ENCODE measurements at places on chromosomes 7 and 10.

DNA sequence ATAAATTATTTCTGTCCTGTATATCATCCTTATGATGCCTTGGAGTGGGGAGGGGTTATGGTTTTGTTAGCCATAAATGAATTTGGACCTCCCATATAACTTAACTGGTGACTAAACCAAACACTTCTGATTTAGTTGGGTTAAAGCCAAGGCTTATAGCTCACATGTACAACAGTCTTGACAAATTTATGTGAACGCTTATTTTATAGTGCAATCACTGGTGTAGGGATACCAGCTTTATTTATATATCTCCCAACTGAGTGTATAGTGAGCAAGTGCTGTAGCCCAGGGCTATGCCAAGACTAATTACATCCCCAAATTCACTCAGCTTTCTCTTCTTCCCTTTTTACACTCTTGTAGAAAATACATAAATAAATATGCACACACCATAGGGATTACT is 956.2 kb downstream of the SORCS3 start:
- DNase-seq = no peak

GRCh38 chr10:48449501-48450232 is 143.2 kb downstream of the MAPK8 start:
- no peak for DNase-seq

DNA sequence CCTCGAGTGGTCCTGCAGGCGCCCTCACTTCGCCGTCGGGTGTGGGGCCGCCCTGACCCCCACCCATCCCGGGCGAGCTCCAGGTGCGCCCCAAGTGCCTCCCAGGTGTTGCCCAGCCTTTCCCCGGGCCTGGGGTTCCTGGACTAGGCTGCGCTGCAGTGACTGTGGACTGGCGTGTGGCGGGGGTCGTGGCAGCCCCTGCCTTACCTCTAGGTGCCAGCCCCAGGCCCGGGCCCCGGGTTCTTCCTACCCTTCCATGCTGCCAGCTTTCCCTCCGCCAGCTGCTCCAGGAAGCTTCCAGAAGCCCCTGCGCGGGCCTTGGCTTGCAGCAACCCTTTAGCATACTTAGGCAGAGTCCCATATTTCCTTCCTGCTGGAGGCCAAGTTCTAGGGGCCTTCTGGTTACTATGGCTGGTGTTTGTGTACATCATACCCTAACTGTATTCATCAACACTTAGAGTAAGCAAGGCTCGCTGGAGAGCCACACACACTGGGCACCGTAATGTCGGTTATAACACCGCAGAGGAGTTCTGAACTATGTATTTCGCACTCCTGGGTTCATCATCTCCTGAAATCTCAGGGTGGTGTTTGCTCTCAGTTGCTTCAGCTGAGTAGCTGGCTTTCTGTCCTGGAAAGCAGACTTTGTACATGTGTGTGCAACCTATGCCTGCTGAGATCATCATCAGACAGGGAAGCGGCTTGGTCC is 471 bp downstream of the MGMT start:
- no peak for DNase-seq

DNA sequence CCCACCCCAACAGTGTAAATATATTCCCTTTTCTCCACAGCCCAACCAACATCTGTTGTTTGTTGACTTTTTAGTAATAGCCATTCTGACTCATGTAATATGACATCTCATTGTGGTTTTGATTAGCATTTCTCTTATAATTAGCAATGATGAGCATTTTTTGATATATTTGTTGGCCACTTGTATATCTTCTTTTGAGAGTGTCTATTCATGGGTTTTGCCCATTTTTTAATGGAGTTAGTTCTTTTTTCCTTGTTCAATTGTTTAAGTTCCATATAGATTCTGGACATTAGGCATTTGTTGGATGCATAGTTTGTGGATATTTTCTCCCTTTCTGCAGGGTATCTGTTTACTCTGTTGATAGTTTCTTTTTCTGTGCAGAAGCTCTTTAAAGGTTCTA is 340.1 kb downstream of the NXPH1 start:
- no peak for DNase-seq

- DNase-seq = no peak
Measured at GRCh38 chr7:98869027-98869596, 702 bp downstream of the TMEM130 start.

- DNase-seq = peak; percentile 49
Measured at GRCh38 chr7:134327896-134328295, 11.2 kb upstream of the SLC35B4 start.

GRCh38 chr7:2181077-2181854 is 51.5 kb downstream of the MAD1L1 start:
- no peak for DNase-seq

DNA sequence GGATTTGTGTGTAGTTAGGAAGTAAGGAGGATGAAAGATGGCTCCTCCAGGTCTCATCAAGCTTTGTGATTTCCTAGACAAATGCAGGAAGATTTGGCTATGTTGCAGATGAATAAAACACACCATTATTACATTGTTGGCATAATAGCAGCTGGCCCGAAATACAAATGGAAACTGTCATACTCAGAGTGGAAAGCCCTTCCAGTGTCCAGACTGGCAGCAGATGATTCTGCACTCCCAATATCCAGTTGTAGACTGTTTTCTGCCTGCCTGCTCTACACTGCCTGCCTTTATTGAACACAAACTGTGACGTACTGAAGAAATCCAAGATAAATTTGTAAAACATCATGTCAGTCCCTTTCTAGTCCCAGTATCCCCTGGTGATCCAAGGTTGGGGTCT is 99.7 kb upstream of the FZD1 start:
- DNase-seq = no peak

GRCh38 chr10:43044448-43044921 is 32.4 kb upstream of the RET start:
- DNase-seq = no peak

- DNase-seq = no peak
Measured at GRCh38 chr10:82251222-82251906, 376.4 kb downstream of the NRG3 start.

GRCh38 chr7:73828107-73828803 is 2.5 kb upstream of the CLDN4 start:
- DNase-seq = no peak

DNA sequence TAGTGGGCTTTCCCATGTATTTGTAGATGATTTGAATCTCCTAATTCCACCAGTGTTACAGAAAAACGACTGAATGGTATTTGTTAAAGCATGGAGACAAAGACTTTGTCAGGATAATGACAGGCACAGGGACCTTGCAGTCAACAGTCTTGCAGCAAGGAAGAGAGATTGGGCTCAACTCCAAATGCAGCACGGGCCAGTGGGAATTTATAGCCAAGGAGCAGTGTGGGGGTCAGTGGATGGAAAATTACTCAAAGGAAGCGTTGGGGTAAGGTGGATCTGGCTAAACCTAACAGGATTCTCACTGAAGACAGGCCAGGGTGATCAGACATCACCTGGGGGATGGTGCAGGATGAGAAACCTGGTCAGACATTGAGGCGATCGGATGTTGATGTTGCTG is 24.3 kb downstream of the CPVL start:
- no peak for DNase-seq

GRCh38 chr7:122006687-122007086 is 133.7 kb downstream of the PTPRZ1 start:
- DNase-seq = no peak

DNA sequence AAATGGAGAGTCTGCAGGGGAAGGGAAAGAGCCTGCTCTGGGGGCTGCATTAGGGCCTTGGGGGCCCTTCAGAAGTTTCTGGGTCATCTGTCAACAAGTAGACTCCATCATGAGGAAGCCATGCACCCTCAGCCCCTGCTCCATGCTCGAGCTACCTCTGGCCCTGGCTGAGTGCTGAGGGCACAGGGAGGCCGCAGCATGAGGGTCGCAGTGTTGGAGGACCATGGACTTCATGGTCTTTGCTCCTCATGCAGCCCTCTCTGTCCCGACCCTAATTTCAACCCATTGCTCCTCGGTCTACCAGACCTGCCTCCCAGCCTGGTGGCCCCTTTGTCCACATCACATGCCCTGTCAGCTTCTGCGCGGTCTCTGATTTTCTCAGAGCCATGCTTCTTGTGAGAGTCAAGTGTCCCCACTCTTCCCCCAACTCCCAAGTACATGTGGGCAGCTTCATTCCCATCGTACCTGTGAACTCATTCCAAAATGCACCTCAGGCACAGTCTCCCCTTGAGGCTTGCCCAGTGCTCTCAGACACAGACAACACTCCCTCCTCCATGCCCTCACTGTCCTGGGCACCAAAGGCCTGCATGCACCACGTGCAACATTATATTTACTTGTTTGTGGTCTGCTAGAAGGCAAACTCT is 14.7 kb downstream of the ZNF488 start:
- DNase-seq = no peak

- DNase-seq = no peak
Measured at GRCh38 chr7:75038508-75038907, 35.1 kb downstream of the RCC1L start.

DNA sequence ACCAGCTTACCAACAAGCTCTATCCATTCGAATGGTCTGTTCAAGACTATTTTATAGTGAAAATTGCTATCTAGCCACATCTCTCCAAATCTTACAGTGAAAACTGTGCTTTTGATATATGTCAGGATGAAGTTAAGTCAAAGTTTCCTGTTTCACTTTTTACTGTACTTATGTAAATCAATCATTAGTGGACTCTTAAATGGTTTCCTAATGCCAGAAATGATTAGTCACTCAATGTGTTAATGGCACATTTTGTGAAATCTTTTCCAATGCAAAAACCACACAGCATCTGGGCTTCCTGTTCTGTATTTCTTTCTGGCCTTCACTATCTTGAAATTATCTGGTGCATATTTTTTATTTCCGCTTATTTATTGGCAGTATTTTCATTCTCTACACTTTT is 87.3 kb upstream of the STEAP1B start:
- DNase-seq = no peak

GRCh38 chr10:106957823-106958588 is 206.5 kb downstream of the SORCS1 start:
- DNase-seq = no peak

DNA sequence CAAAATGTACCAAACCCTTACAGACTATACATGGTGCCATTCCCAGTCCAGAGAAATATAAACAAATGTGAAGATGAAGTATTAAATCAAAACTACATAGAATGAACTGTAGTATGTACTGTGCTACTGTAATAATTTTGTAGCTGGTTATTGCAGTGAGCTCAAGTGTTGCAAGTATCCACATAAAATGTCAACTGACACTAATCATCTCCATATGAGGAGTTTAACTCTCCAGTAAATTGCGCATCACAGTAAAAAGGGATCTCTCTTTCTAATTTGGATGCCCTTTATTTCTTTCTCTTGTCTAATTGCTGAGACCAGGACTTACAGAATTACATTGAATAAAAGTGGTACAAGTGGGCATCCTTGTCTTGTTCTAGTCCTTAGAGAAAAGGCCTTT is 165.5 kb downstream of the CPED1 start:
- no peak for DNase-seq

- peak; percentile 71 for DNase-seq
Measured at GRCh38 chr7:2109936-2110609, 122.7 kb downstream of the MAD1L1 start.

DNA sequence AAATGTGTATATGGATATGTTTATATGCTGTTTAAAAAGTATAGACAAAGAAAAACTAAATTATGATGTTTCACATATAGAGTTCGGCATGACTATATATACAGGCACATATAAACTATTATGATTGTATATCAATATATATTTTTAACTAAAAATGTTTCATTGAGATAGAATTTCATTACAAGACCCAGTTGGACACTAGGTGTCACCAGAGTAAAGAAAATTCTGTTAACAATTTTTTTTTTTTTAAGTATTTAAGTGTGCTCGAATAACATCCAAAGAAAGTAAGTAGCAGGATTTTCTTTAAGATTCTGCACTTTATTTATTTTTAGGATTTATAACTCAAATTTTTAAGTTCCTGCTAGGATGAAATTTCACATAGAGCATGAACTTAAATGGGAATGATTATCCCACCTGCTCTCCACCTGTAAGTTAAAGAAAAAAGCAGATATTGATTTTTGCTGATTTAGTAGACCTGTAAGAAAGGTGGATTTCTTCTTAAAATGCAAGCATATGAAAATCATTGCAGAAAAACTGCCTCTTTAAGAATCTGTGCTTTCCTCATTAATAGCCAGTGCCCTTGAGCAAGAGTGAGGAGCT is 961.5 kb downstream of the PCDH15 start:
- no peak for DNase-seq

GRCh38 chr10:117663750-117664149 is 121.2 kb downstream of the EMX2 start:
- no peak for DNase-seq

DNA sequence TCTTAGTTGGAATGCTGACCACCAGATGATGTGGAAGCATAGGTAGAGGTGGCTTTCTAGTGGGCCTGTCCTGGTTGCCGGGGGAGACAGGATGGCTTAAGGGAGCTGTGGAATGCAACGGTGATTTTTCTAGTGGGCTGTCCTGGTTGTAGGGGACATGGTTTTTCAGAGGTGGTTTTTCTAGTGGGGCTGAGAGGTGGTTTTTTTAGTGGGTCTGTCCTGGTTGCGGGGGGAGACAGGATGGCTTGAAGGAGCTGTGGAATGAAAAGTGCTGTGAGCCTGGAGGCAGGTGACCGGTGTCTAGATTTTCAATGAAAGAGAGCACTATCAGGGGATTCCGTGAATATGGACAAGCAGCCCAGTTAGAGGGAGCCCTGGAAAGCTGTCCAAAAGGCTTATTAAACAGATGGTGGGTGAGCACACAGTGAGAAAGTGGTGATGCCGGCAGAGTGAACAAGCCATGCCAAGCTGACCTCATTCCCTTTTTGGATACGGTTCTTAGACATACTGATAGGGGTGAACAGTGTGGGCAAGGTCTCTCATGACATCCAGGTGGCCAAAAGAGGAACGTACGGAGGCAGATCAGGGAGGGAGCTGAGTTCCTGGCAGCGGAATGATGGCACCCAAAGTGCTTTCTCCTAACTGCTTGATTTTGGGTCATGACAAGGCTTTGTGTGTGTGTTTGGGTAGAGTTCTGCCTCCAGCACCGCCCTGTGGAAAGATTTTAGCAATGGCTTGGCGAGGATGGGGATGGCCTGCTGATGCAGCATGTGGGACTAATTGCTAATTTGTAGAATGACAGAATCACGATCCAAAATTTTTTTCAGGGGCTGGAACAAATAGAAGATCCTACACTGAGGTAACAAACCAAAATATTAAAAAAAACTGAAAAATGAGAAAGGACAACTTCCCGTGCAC is 126.6 kb downstream of the TMEM178B start:
- no peak for DNase-seq

GRCh38 chr7:36868727-36869411 is 144.6 kb upstream of the AOAH start:
- no peak for DNase-seq
